Stimulated activated CD4-positive, alpha-beta T cell treated with anti-CD3 and anti-CD28 coated beads, Interleukin-1b, Interleukin-23, amount 100 ng/mL, for 1 hour (primary cell): ENCODE measurements at places on chromosomes 13 and 19.

DNA sequence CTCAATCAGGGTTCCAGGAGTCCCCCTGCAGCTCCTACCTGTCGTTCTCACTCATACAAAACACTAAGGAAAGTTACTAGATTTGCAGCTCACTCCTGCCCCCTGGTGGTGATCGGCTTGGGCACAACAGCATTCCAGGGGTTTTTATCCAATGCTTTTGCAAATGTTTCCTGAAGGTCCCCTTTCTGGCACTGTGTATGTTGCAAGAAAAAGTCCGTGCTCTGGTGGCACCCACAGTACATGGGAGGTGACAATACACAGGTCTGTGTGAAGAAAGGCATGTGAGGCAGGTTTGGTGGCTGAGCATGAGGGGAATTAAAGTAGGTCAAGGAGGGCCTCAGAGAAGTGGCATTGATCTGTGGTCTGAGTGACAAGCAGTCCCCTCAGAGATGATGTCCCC lies 8.6 kb upstream of the TYK2 start:
- peak; percentile 83 for DNase-seq

- no peak for DNase-seq
Measured at GRCh38 chr19:21454901-21455300, 50.5 kb upstream of the ZNF429 start.

DNA sequence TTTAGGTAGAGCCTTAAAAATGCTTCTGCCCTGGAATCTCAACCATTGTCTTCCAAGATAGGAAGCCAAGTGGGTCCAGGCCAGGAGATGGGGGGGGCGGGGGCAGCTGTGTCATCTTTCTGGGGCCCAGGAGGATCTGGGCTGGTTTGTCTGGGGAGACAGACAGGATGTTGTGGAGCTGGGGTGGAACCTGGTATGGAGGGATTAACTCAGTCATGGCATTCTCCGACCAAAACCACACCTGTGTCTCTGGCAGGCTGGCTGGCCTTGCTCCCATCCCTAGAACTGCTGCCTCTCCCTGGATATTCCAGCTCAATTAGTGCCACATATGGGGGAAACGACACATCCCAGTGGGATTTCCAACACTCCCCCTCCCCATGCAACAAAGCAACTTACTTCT lies 2.7 kb upstream of the MAP2K7 start:
- DNase-seq: no peak

DNA sequence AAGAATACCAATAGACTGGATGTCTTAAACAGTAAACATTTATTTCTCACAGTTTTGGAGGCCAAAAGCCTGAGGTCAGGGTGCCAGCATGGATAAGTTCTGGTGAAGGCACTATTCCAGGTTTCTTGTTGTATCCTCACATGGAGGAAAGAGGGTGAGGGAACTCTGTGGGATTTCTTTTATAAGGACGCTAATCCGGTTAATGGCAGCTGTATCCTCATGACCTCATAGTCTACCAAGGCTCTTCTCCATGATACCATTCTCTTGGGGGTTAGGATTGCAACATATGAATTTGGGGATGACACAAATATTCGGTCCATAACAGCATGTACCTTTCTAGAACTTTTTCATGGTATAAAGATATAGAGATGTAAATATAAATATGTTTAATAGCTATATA lies 412.0 kb downstream of the LMO7 start:
- no peak for DNase-seq

- DNase-seq: no peak
Measured at GRCh38 chr13:40127925-40128324, 472.5 kb downstream of the COG6 start.

DNA sequence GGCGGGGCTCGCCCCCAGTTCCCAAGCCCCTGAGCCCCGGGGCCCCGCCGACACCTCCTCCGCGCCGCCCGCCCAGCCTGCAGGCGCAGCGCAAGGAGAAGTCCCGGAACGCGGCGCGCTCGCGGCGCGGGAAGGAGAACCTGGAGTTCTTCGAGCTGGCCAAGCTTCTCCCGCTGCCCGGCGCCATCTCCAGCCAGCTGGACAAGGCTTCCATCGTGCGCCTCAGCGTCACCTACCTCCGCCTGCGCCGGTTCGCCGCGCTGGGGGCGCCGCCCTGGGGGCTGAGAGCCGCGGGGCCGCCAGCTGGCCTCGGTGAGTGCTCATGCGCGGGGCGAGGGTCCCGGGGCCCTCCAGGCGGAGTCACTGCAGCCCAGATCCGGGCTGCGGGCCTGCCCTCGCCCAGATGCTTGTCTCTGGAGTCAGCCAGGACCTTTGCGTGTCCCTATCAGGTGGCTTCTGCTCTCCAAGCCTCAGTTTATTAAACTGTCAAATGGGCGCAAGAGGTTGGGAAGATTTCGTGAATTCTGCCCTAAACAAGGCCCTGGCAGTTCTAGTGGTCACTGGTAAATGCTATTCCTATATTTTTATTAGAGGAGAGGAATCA lies 2.0 kb downstream of the NPAS1 start:
- no peak for DNase-seq

GRCh38 chr19:29936409-29936808 lies 5.6 kb upstream of the URI1 start:
- no peak for DNase-seq
